ENCODE measurements at places on chromosomes 16 and 17.
A peak's percentile ranks its signal among the peaks of the same experiment; 100 is the strongest.

DNA sequence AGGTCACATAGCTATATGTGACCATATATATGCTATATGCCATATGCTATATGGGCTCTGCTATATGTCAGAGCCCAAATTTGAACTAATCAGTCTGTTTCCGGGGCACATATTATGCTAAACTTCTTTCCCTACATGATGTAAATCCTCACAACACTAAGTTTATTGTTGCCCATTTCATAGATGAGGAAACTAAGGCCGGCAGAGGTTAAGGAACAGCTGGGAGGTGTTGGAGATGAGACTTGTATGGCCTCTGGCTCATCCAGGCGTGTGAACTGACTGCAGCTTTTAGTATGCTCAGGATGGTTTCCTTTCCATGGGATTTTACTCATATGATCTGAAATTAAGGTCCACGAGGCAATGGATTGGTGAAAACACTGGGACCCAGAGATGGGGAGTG is 17.5 kb upstream of the CNOT1 start:
- no peak for DNase-seq

DNA sequence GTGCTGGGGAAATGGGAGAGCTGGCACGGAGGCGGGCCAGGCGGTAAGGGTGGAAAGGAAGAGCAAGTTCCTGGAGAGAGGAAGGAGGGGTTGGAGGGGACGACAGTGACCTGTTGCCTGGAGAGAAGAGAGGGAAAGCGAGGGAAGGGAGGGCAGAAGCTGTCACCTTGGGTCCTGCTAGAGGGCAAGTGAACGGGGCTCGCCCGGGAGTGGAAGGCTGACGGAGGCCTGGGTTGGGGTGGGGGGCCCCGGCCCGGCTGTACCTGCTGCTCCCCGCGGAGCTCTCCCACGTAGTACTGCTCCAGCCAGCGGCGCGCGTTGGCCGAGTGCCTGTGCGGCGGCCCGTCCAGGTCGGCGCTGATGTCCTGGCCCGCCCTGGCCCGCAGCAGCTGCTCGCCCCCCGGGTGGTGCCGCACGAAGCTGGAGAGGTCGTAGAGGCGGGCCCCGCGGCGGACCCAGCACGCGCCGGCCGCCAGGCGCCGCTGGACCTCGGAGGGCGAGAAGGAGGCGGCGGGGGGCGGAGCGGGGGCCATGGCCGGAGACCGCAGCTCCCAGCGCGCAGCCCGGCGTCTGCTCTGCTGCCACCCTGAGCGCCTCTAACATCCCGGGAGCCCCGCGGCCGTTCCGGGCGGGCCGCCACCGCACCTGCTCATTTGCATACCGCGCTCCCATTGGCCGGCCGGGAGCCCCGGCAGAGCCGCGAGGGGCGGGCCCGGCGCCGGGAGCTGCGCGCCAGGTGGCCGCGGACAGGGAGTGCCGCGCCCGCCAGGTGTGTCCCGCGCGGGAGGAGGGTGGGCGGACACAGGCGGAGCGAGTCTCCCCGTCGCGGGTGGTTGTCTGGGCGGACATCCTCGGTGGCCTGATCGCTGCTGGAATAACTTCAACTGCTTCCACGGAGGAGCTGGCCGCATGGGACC is at the start of gene FA2H:
Gene FA2H, minus strand, starts transcription at position 598 of the 917 bp plus-strand sequence. Its CDS starts 65 bp downstream, at position 533.
- peak; percentile 85 for DNase-seq

DNA sequence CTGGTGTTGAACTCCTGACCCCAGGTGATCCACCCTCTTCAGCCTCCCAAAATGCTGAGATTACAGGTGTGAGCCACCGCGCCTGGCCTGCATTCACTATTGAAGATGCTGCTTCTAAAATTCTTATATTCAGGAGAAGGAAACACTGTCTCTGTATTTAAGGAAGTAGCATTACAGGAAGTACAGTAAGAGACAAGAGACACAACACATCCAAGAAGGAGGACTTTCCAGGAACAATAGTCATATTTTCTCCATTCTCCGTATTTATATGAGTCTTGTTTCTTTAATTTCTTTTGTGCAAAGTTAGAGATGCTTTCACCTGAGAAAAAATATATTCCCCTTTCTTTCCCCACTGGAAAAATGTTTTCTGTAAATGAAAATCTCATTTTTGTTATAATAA is 18.3 kb upstream of the ABCA3 start:
- no peak for DNase-seq

- no peak for DNase-seq
Measured at GRCh38 chr17:36856222-36856621, 81.1 kb upstream of the LHX1 start.

- DNase-seq = peak; percentile 39
Measured at GRCh38 chr17:75271955-75272847, 1.2 kb upstream of the MIF4GD start.

DNA sequence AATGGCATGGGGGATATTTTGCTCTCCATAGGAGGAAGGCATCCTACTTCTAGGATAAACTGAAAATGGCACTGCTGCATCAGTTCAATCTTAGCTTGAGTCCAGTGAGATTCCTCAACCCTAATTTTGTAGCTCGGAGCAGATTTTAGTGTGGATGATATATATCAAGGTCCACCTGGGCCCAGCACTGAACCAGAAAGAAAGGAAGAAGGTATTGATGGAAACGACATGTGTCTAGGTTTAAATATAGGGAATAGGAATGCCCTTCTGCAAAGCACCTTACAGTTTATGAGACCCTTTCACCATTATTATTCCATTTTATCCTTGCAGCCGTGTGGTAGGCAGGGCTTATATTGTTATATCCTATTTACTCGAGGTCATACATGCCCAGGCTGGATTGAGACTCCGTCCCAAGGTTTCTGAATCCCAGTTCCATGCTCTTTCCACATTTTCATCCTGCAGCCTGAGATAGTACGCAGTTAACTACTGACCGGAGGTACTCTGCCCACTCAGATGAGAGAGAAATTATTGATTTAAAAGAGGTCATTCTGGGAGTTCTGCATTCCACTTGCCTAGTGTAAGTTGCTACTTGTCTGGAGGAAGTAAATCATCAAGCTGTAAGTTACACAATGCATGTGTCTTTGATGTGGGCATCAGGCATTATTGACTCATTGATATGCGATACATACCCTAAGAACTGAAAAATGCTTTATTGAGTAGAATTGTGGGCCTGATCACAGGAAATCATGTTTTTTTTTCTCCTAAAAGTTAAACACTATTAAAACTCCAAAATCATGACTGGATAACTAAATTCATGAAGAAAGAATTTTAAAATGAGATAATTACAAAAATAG is 10.1 kb downstream of the KRT39 start:
- no peak for DNase-seq

DNA sequence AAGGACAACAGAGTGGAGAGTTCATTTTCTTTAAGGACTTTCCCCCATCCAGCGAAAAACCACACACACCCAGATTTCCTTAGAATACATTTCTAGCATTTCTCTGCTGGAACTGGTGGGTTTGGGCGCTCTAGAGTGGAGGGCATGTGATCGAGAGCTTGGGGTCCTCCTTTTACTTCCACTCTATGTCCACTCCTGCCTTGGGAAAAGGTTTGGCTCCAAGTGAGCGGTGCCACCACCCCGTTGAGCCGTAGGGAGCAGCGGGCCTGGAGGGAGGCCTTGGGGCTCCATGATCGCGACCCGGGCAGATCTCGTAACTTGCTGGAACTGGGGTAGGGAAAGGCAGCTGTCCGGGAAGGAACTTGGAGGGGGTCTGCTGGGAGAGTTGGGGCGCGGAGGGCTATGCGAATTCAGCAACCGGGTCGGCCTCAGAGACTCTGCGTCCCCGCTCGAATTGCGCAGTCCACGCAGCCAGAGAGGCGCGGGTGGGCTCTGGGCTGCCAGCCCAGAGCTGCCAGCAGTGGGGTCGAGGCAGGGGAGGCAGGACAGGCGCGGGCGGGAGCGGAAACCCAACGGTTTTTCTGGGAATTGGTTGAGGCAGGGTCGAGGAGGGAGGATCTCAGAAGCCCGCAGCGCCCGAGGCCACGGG is 2.3 kb downstream of the DLX4 start:
- DNase-seq = no peak

- DNase-seq = no peak
Measured at GRCh38 chr17:77757561-77757898, 201.0 kb upstream of the TNRC6C start.

DNA sequence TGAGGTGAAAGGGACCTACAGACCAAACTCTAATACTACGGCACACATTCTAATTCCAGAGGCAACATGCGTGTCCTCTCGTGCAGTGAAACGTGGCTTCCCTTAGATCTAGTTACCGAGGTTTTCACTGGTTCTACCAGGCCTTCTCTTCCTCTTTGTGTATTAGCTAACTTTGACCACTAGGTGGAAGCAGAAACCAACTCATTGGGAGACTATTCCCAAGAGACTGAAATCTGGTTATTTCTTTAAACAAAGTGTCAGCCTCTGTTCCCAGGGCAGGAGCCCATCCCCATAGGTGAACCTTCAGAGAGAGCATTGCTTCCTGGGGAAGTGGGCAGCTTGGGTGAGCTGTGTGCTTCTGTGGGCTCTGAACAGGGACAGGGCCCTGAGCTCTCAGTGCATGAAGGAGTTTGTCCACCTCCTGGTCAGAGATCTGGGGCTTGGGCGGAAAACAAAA is 19.7 kb upstream of the RCVRN start:
- DNase-seq = peak; percentile 31

GRCh38 chr17:63317166-63317840 is 128.8 kb downstream of the CYB561 start:
- DNase-seq = no peak

- DNase-seq = no peak
Measured at GRCh38 chr16:8905168-8905762, 23.1 kb downstream of the LITAFD start.

GRCh38 chr17:60769327-60769726 is 91.7 kb downstream of the BCAS3 start:
- DNase-seq = no peak

GRCh38 chr17:34637548-34638525 is 58.5 kb downstream of the TMEM132E start:
- peak; percentile 36 for DNase-seq

GRCh38 chr17:7336240-7337175 is at the start of gene ACAP1:
Gene ACAP1, plus strand, starts transcription at chr17:7336529. Its CDS starts 206 bp downstream, at chr17:7336735.
- peak; percentile 83 for DNase-seq

GRCh38 chr17:72489272-72489641 is 368.4 kb downstream of the SOX9 start:
- no peak for DNase-seq

DNA sequence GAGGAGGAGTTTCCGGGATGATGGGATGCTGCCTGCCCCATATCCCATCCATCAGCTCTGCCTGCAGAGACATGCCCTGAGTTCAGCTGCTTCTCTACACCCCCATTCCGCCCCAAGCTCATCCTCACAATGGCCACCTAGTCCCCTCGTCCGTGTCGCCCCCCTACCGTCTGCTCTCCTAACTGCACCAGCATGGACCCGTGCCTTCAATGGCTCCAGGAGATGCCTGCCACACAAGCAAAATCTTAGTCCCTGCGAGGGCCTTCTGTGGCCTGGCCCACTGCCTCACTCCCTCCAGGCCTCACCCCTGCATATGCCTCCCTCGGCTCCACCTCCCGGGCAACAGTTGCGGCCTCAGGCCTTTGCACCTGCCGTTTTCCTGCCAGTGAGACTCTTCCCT is 1.8 kb upstream of the TELO2 start:
- DNase-seq = peak; percentile 5

DNA sequence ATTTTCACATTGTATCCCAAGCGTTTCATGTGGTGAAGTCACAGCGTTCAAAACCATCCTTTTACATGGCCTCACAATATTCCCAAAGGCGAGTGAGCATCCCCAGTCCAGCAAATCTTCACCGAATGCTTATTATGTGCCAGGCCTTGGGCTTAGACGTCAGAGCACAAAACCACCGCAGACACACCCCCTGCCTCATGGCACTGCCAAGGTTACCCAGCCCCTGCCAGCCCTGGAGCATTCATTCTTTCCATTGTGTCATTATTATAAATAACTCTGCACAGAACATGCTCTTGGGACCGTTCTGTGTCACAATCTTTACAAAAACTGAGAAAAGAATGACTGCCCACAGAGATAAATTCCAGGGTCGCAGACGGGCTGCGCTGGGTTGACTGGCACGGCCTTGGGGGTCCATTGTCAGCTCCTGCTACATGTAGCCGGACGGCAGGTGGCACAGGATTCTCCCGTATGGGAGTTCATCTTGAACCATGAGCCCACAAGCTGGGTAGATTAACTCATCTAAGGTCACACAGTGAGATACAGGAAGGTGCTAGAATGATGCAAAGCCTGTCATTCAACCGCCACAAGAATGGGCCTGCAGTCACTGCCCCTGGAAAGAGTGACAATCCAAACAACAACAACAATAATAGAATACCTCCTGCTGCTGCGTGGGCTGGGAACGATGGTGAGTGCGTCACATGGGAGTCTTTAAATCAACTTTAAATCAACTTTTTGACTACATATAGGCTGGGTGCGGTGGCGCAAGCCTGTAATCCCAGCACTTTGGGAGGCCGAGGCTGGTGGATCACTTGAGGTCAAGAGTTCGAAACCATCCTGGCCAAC is 4.5 kb upstream of the NECAB2 start:
- no peak for DNase-seq

- DNase-seq = no peak
Measured at GRCh38 chr17:42518046-42518754, 17.8 kb upstream of the NAGLU start.

All from GM06990 (cell line).